ENCODE measurements at places on chromosomes 4 and X.
A peak's percentile ranks its signal among the peaks of the same experiment; 100 is the strongest.

DNA sequence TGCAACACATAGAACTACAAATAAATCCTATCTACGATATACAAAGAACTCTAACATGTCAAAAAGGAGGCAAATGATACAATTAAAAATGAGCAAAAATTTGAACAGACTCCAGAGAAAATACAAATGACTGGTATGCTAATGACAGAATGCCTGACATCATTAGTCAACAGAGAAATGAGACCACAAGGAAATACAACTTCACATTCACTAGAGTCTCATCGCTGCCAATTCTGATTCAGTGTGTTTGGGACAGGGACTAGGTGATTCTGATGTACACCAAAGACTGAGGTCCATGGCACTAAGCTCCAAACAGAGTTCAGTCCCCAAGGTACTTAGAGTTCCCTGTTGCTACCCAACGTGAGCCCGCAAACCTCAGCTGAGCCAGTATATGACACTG lies 23.4 kb downstream of the SLC2A9 start:
- no peak for DNase-seq

- no peak for DNase-seq
Observed at GRCh38 chr4:140715119-140715518, 41.1 kb downstream of the TBC1D9 start.

DNA sequence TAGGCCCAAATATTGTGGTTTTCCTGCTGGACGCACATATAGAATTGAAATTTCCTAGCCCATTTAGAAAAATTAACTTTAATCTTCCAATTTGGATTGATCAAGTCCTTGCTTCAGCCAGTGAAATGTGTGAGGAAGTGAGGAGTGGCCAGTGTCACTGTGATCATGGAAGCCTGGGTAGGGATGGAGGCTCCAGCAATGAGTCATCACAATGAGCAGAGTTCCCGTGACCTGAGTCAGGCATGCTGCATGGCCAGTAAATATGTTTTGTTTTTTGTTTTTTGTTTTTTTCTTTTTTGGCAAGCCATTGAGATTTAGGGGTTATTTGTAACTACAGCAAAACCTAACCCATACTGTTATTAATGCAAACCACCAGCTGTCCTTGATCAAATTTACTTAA lies 52.1 kb downstream of the IDS start:
- DNase-seq: no peak

GRCh38 chrX:69101683-69102251 lies 63.5 kb downstream of the PJA1 start:
- DNase-seq: no peak

DNA sequence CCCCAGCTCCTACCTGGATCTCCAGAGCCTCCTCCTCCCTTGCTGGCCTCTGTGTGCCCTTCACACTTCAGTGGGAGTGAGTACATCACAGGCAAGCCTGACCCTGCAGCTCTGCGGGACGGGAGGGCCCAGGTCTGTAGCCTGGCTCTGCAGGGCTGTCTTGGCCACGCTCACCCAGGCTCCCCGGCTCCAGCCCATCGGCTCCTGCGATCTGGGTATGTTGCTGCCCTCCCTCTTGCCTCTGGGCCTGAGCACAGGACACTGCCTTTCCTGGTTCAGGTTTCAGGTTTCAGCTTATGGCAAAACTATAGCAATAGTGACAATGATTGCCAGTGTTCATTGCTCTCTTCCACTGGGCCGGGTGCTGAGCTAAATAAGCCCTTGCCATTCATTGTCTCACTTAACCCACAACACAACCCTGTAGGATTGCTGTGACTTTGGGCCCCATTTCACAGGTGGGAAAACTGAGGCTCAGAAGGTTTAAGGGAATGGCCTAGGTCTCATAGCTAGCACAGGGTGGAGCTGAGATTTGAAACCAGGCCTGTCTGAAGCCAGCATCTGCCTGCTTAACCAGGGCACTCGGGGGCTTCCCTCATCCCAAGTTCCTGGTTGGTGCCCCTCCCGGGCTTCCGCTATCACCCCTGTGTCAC lies 44.6 kb upstream of the SORCS2 start:
- DNase-seq: no peak

GRCh38 chr4:67428819-67429218 lies 116.5 kb downstream of the CENPC start:
- no peak for DNase-seq

DNA sequence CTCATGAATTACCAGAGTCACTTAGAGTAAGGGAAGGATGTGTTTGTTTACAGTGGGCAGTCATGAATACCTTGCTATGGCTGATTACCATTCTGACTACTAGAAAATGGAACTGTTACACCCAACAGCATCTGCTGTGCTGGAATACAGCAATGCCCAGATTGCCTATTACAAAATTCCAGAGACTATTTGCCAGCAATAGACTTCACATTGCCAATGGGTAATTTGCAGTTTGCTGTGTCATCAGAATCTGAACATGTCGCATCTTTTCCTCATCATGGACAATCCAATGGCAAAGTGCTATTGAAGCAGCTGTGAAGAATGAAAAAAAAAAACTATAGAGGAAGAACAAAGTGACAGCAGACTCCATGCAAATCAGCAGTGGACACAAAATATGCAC lies 356.6 kb downstream of the CXXC4 start:
- no peak for DNase-seq

GRCh38 chr4:106584337-106584989 lies 215.9 kb upstream of the GIMD1 start:
- no peak for DNase-seq

DNA sequence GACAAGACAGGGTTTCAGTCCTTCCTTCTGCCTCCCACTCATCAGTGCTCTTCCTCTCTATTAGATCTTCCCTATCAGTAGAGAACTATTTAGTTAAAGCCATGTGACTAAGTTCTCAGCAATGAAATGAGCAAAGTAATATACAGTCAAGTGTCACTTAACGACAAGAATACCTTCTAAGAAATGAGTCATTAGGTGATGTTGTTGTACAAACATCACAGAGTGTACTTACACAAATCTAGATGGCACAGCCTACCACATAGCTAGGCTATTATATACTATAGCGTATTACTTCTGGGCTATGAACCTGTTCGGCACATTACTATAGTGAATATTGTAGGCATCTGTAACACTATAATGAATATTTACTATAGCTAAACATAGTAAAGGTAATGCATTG lies 71.3 kb downstream of the POU4F2 start:
- no peak for DNase-seq

DNA sequence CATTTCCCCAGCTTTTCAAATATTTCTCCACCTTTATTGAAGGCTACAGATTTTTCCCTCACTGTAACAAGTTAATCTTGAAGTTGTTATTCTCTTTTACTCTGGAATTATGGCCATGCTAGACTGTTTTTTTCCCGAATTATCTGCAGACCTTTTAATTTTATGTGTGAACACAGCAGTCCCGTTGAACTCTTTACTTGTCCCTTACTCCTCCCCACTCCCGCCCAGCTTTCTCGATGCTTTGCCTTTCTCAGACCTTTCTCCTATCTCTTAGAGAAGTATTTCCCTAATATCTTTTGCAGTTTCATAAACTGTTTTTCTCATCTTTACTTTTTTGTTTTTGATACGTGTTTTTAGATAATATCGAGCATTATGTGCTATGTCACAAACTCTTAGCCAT lies 776 bp downstream of the CEP44 start:
- DNase-seq: no peak

- peak; percentile 2 for DNase-seq
Observed at GRCh38 chr4:88158489-88159228, at the start of gene ABCG2. ABCG2 (minus strand) TSS chr4:88158639; CDS start chr4:88139995, 18,644 bp downstream.

DNA sequence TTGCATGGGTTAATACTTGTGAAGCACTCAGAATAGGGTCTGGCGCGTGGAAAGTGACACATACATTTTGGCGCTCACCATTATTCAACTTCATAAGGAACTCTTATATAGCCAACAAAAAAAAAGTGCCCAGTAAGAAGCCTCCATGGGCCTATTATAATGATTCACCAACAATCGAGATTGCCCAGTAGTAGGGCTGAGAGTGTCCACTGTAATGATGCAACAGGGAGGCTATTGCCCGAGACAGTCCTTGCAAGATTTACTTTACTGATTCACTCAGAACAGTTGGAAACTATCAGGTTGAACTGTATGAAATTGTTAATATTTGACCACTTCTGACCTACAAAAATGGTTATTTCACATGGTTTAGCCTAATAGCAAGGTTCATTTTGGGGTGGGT lies 86.0 kb downstream of the PJA1 start:
- DNase-seq: no peak

GRCh38 chr4:89823416-89823815 lies 13.5 kb downstream of the SNCA start:
- no peak for DNase-seq

DNA sequence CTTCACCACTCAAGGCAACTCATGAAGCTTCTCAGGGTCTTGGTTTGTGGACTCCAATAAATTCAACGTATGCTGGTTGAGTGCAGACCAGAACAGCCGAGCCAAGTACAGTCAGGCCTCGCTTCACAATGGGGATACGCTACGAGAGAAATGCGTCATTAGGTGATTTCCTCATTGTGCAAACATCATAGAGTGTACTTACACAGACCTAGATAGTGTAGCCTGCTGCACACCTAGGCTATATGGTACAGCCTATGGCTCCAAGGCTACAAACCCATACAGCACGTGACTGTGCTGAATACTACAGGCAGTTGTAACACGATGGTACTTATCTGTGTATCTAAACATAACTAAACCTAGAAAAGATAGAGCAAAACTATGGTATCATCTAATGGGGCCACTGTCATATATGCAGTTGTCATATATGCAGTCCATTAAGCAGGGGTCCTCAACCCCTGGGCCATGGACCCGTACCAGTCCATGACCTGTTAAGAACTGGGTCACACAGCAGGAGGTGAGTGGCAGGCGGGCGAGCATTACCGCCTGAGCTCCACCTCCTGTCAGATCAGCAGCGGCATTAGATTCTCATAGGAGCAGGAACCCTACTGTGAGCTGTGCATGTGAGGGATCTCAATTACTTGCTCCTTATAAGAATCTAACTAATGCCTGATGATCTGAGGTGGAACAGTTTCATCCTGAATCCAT lies 31.5 kb downstream of the RTL5 start:
- no peak for DNase-seq

GRCh38 chr4:3415471-3416141 lies 26.2 kb upstream of the HGFAC start:
- no peak for DNase-seq

DNA sequence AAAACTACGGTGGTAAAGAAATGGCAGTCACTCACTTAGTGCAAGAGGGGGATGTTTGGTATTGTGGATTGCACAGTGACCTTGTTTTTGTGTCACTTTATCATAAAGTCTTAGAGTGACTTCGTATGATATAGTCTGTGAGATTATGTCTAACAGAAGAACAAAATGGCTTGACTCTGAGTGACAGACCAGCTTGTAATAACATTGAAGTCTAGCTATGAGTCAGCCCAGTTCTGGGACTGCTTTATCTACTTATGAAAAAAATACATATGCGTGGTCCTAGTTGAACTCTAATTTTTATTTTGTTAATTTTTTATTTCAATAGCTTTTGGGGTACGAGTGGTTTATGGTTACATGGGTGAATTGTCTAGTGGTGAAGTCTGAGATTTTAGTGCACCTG lies 20.0 kb downstream of the DCLK2 start:
- DNase-seq: no peak

- DNase-seq: no peak
Observed at GRCh38 chr4:139085141-139085540, 69.6 kb downstream of the NOCT start.

DNA sequence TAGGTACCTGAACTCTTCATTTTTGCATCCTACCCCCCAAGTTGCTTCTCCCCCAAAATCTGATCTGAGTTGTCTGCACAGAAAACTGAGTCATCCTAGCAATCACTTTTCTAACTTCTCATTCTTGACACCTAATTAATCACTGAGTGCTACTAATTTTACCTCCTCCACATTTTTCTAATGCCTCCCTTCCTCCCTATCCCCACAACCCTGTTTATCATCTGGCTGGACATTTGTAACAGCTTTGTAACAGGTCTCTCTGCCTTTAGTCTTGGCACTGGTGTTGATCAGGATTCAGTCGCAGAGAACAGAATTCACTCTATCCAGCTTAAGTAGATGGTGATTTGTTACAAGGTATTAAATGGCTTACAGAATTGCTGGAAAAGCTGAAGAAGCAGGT lies 303.9 kb upstream of the GATB start:
- DNase-seq: no peak

DNA sequence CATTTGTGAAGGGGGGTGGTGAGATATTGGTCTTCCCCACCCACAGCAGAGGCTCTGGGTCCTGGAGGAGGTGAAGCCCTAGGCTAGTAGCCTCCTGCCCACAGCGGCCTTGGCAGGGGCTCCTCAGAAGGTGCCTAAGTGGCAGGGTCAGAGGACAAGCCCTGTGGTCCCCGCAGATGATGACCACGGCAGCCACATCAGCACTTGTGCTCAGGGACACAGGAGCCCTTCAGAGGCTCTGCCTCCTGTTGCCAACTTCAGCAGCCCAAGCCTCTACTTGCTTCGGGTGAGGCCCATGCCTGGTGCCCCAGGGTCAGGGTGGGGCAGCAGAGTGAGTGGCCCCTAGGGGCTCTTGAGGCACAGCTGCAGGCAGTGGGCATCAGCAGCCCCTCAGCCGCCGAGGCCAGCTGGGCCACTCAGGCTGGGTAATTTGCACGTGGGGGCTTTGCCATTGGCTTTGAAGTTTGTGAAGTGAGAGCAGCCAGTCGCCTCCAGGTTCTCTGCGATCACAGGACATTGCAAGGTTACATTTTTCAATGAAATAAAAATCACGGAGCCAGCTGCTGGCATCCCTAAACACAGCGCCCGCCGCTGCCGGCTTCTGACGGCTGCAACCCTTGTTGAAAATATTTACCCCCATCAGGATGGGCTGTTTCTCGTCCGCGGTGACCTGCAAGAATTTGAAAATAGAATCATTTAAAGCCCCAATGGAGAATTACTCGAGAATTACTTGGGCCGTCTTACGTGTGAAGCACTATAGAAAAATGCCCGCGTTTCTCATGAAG lies 108.5 kb downstream of the HMX1 start:
- DNase-seq: no peak

DNA sequence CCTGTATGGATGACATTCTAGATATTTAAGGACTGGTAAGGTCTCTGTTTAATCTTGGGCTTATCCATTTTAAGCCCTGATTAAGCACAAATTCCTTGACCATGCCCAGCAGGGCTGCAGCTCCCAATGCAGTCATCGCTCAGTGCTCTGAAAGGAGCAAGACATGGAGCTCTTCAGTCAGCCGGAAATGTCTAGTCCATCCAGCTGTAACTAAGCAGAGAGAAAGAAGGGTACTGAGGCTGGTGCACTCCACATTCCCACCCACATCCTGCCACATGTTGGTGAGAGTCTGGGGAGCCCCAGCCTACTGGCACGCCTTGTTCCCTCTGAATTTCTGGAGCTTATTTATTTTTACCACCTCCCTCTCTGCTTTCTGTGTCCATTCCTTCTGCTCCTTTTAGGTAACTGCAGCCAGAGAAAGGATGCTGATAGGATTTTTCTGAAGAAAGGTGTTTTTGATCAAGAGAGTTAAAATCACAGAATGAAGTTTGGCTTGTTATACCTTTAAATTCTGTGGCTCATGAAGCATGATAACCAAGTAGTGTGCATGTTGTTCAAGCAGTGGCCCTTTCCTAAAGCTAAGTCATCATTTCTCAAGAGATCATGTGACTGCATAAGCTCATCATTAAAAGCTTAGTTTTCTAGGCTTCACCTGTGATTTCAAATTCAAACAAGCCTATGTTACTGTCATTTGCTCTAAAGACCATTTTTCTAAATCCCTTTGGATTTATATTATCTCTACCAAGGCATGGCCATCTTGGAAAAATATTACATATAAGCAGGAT lies 74.0 kb downstream of the GALNT7 start:
- no peak for DNase-seq

GRCh38 chr4:98828801-98829200 lies 100.1 kb downstream of the EIF4E start:
- DNase-seq: no peak

GRCh38 chr4:139210486-139210885 lies 33.5 kb upstream of the ELF2 start:
- no peak for DNase-seq
